ENCODE measurements at places on chromosomes 3 and 15.

DNA sequence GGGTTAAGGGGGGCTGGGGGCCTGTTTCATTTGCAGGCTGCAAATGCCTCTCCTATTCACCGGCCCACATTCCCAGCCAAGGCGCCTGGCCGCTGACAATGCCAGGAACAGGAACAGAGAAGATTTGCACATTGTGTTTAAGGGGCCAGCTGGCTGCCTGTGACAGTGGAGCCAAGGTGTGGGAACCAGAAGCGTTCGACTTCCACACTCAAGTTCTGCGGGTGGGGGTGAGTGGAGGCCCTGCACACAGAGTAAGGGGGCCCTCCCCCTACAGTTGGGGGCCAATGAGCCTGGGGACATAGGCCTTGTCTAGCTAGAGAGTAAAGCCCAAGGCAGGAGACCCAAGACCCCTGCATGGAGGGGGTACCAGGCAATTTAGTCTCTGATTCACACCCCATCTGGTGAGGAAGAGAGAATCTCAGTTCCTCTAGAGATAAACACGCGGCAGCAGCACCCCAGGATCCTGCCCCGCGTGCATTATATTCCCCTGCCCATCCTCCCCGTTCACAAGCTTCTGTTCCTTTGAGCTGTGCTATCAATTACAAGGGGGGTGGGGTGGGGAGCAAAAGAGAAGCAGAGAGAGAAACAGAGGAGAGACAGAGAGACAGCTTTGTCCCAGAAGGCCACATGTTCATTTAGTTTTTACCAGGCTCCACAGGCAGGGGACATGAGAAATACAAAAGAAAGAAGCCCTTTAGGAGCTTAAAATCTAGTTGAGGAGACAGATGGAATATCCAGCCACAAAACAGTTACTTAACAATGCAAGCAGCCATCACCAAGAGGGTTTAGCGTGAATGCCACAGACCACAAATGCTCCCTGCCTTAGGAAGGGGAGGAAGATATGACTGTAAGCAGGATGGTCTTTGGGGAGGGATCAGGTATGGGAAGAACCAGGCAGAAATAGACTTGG lies 9.2 kb downstream of the IGDCC3 start:
- DNase-seq: no peak

GRCh38 chr3:105729667-105730066 lies 139.1 kb downstream of the CBLB start:
- no peak for DNase-seq

- peak; percentile 80 for DNase-seq
These were observed 258.1 kb downstream of the TBL1XR1 start for GRCh38 chr3:176939022-176939817.

GRCh38 chr3:126018995-126019394 lies 50.0 kb downstream of the ROPN1B start:
- DNase-seq: no peak

DNA sequence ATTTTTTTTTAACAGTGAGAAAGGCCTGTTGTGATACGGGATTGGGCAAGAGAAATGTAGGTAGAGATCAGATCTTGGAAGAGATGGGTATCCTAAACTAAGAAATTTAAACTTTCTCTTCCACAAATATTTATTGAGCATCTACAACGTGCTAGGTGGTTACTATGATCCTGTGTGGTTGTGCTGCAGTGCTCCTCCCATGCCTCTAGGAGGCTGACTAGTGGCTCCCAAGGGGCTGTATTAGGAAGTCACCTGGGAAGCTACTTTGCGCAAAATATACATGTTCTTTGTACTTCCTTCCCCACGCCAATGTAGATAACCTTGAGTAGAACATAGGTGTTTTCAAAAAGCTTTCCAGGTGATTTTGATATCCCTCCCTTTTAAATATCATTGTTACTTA lies 27.2 kb downstream of the USP3 start:
- no peak for DNase-seq

DNA sequence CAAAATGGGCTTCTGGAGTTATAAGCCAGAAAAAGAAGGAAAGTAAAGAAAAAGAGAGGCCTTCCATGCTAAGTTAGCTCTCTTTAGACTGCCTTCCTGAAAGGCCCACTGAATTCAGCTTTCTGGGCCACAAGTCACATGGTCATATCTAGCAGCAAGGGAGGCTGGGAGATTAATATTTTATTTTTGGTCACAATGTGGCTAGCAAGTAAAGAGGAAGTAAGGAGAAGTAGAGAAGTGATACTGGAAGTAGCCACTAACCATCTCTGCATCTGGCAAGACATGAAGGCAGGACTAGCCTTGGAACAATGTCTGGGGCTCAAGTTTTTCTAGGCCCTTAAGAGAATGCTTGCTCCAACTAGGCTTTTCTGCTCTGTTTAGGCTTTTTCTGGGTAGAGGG lies 81.8 kb upstream of the UBE2E1 start:
- DNase-seq: no peak

DNA sequence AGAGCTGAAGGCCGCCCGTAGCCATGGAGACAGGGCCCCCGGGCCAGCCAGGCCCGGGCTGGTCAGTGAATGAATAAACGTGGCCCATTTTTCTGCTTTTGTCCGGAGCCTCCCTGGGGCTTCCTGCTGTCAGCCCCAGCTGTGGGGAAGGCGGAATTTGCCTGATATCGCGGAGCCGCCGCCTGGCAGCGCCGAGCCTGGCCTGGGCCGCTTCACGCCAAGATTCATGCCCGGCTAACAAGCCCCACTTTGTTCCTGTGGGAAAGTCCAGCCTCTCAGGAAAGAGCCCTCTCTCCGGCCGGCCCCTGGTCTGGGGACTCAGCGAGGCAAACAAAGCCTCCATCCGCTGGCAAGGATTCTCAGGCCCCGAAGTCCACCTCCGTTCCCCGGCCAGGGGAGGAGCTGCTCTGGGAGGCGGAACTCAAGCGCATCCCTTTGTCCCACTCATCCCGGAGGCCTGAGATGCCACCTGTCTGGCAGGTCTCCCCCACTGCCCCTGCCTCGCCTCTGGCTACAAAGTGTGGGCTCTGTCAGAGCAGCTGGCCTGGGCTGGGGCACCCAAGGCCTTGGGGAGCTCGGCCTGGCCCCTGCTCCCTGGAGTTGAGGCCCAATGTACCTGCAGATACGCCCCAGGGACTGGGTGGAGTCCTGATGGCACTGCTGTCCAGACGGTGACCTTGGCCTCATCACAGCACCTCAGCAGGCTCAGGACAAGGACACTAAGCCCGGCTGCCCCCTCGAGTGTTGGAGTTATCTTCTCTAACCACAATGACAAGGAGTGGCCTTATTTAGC lies 51.6 kb upstream of the SLC6A11 start:
- no peak for DNase-seq

DNA sequence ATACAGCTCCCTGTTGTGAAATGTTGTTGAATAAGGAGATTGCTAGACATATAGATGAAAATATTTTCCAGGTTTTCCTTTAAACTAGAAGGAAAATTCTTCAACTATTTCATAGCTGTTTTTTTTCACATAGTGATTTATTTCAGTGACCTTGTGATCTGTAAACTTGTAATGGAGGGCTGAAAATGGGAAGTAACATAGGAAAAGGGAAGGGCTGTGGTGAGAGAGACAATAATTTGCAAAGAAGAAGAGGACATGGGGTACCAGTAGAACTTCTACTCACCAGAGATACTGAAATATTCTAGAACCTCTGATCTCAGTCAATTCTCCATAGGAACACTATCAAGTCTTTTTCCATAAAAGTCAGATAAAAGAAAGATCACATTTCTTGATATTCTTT lies 60.4 kb downstream of the PLS1 start:
- DNase-seq: no peak

GRCh38 chr3:8307545-8308110 lies 194.0 kb upstream of the LMCD1 start:
- no peak for DNase-seq

GRCh38 chr3:146217324-146217723 lies 33.6 kb downstream of the PLSCR4 start:
- DNase-seq: peak; percentile 55

DNA sequence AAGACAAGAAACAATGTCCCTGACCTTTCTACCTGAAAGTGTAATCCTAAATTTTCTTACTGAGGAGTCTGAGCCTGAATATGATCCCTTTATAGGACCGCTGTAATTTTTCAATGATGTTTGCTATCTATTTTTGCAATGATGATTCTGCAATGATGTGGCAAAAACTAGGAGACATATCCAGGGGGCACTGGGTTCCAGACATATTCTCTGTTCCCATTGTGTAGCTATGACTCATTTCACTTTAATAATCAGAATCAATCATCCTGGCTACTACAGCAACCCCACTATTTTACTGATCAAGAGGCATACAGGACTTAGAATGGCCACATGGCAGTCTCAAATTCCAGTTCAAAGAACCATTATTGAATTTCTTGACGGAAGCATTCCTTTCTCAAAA lies 85.9 kb downstream of the AQR start:
- no peak for DNase-seq

GRCh38 chr3:183563536-183563874 lies 8.0 kb upstream of the KLHL6 start:
- DNase-seq: no peak

DNA sequence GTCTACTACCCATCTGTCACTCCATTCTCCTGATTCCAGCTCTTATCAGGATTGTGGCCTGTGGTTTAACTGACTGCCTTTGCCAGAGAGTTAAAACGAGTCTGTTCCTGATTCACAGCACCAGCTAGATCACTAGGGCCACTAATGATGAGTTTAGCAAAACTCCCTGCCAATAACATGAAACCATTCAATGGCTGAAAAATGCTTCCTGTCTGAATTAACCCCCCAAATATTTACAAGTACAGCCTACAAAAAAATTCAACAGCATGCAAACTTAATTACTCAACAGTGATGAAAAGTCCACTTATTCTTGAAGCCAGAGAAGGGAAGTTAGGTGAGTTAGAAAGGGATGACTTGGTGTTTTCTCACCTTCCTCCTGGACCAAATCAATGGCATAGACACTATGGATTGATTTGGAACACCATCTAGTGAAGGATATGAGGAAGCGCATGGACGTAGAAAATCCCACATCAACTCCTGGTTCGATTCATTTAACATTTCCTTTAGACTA lies 141.4 kb downstream of the TGFBR2 start:
- peak; percentile 87 for DNase-seq

- no peak for DNase-seq
These were observed 21.1 kb downstream of the GTF2E1 start for GRCh38 chr3:120763601-120764000.

DNA sequence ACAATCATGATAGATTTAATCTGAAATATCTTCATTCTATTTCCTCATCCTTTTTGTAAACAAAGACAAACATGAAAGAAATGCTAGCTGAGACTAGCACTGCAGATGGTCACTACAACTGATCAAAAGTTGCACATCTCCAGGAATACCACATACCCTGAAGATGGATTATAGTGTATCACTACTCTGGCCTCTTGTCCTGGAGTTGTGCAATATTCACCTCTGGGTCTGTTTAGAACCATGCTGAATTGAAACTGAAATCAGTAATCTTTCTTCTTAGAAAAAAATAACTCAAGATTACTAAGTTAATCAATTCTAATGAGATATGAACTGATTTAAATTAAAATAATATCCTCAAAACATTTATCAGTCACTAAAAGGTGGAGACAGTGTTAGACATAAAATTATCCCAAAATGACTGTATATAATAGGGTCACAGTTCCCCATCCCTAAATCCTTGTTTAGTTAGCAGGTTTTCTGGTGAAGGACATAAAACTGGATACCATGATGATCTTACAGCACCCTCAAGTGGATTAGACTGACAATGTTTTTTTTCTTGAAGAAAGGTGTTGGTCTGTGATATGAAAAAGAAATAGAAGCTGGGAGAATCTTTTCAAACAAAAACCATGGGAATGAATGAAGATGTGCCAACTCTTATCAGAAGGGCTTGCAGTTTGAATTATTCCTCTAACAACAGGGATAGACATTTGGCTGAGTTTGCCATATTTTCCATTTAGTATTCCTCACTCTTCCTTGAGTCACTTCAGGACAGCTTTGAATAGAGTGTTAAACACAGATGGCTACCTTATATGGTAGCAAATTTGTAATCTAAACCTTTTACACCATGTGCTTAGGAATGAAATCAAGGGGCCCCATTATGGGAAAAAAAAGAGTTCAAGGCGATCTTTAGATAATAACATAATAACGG lies 7.1 kb upstream of the TTC14 start:
- peak; percentile 68 for DNase-seq

GRCh38 chr3:72427624-72428023 lies 420.6 kb downstream of the SHQ1 start:
- DNase-seq: no peak

DNA sequence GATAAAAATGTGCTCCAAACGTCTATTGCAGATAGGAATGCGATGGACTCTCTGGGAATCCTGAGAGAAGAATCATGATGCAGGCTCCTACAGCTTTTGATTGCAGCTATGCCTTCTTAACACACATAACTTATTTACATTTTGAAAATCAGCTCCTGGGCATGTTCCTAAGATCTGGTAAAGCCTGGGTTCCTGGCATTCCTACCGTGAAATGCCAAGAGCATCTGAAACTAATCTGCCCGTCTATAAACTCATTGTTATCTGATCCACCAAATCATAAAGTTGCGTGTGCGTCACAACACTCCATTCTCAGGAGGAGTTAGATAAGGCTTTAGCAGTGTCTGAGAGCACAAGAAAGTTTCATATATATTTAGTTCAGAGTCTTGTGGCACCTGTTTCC lies 79.0 kb upstream of the VGLL3 start:
- no peak for DNase-seq

- no peak for DNase-seq
These were observed 14.6 kb downstream of the LRIG1 start for GRCh38 chr3:66486202-66486601.

DNA sequence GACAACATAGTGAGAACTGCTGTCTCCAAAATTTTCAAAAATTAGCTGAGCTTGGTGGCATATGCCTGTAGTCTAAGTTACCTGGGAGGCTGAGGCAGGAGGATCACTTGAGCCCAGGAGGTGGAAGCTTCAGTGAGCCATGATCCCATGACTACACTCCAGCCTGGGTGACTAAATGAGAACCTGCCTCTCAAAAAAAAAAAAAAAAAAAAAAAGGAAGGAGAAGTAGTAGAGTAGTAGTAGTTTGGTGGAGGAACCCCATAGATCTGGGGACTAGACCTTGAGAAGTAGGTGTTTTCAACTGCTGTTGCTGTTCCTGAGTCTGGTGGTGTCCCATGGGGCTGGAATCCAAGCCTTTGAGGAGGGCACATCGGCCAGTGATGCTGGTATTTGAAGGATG lies 38.4 kb upstream of the UBE2E2 start:
- DNase-seq: no peak

DNA sequence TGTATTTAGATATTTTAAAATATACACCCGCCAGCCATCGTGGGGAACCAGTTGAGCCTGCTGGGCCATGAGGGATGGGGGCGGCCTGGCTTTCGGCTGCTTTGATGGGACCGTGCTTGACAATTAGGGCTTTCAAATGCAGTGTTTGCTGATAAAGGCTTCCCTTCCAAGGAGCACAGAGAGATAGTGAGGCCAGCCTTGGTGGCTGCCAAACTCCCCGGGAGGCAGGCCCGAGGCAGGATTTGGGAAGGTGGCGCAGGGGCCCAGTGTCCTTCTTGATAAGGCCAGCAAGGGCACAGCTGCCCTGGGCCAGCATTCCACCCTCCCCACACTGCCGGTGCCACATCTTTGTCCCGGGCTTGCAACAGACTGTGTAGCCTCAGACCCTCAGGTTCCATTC lies 75.6 kb downstream of the LINGO1 start:
- DNase-seq: no peak
